RPMI7951 (cell line): ENCODE measurements at places on chromosomes 11 and 22. TPM values are rescaled to one million over a fixed set of nuclear protein-coding genes. Genes with fewer than 3 reads are reported as not detected.
A peak's percentile ranks its signal among the peaks of the same experiment; 100 is the strongest.

GRCh38 chr22:17491090-17491640, 72.1 kb upstream of the SLC25A18 start:
- no peak for DNase-seq

The ANO1 gene
- 7.5 and 8.4 TPM in 2 replicates for total RNA-seq

The DEFB131B gene
- not detected in 2 replicates for total RNA-seq

GRCh38 chr11:92269021-92269420, 44.4 kb downstream of the FAT3 start:
- peak; percentile 36 for DNase-seq

The FOXR1 gene
- not detected in 2 replicates for total RNA-seq

The SCGB1D1 gene
- total RNA-seq, result not detected in 2 replicates

The PLAAT3 gene
- 7.3 and 8.8 TPM in 2 replicates for total RNA-seq

The ANAPC15 gene
- 67.8 and 78.1 TPM in 2 replicates for total RNA-seq

DNA sequence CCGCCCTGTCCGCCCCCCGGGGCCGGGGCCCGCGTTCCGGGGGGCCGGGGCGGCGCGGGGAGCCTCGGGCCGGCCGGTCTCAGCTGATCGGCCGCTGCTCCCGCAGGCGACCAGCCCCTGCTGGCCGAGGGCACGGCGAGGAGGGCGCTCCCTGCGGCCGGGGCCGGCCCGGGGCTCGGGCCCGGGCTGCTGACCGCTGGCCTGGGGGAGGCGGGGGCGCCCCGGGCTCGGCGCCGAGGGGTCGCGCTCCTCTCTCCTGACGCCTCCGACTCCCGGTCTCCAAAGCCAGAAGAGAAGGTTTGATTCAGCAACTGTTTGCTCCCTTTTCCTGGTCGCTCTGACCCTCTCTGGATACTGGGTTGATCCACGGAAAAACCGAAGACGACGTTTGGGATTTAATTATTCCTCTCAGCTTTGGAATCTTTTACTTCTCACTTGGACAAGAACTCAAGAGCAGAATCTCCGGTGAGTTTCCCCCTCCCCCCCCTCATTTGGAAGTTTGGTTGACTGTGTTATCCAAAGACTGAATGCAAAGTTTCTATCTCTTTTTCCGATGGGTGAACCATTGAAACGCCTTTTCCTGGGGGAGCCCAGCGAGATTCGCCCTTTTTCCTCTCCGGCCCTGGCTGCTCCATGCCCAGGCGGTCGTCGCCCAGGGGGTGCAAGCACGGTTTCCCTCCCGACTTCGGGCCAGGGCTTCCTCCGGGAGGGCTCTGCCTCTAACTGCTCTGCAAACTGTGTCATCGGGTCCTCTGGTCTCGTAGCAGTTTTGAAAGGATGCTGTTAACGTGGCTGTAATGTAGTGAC, 725 bp downstream of the KDM2A start:
- peak; percentile 15 for DNase-seq

The APOBEC3B gene
- total RNA-seq, result 19.6 and 20.9 TPM in 2 replicates

The IGSF22 gene
- total RNA-seq, result not detected in 2 replicates

- no peak for DNase-seq
These were observed 34.5 kb downstream of the CTSC start for GRCh38 chr11:88303037-88303436.

DNA sequence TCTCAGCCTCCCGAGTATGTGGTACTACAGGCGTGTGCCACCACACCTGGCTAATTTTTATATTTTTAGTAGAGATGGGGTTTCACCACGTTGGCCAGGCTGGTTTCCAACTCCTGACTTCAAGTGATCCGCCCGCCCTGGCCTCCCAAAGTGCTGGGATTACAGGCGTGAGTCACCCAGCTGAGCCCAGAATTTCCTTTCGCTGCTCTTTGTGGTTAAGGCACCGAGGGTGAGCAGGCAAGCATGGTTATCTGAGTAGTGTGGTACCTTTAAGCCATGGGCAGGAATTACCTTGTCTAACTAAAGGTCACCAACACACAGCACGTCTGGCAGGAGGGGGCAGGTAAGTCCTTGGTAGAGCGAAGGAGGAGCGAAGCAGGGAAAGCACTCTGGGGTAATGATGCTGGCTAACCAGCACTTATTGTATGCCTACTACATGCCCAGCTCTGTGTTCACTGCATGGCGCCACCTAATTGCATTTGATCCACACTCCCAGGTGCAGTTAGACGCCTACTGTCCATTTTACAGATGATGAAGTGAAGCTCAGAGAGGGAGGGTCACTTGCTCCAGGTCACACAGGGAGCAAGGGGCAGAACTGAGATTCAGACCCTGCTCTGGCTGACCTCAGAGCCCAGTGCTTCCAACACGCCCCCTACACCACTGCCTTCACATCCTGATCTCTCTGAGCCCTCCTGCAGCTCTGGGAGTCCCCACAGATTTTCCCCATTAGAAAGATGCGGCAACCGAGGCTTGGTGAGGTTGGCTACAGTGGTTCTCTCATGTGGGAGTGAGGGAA, 45.7 kb downstream of the TRIOBP start:
- peak; percentile 91 for DNase-seq

GRCh38 chr11:128472128-128473089, 114.9 kb downstream of the ETS1 start:
- peak; percentile 82 for DNase-seq

DNA sequence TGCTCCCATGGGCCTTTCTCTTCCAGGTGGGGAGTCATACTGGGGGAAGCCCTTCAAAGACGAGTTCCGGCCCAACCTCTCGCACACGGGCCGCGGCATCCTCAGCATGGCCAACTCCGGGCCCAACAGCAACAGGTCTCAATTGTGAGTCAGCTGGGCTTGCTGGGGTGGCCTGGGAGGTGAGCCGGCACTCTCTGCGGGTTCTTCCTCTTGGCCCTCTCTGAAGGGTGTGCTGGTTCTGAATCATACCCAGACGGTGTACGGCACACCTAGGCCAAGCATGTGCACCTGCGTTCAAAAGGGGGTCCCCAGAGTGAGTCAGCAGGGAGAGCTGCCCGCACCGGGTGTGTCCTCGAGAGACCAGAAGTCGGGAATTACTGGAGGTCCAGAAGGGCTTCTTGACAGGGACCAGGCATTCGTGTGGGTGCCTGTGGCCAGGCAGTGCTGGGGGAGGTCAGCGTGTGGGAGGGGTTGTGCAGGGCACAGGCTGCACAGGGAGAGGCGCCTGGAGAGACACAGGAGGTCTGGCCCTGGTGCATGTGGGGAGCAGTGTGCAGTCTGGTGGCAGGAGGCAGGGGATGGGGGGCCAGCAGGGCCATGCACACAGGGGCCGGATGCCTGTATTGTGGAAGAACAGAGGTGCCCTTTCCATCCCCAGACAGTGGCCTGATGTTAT, 23.0 kb downstream of the PPIL2 start:
- DNase-seq, result no peak

DNA sequence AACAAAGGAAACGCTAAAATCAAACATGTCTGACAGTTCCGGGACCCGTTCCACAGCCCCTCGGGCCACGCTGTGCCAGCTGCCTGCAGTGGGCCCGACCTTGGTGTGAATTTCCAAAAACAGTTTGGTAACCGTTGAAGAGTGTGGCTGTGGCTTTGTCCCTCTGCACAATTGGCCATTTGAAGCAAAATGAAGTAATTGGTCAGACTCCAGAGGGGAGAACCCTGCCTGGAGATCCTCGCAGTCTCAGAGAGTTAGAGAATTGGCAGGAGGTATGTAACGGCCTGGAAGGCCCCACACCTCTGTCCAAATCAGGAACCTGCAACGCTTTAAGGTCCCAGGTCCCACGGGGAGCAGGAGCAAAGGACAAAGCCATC, 26.3 kb downstream of the TRMU start:
- DNase-seq, result no peak
